ENCODE measurements at places on chromosomes 6 and 20.

DNA sequence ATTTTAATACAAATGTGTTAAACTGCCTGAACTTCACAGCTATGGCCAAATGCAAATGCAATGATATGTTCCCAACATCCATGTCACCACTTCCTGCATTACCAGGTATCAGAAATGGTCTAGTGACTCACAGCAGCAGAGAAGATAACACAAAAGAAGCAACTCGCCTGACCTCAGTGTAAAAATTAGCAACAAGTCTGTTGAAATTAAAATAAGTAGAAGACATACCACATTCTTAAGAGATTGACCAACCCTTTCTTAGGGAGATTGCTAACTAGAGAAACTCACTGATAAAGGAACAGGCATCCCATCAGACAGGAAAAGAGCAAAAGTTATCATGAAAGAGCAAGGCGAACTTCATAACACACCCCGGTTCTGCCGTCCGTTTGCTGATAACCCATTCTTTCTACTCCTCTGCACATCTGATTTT lies 45.1 kb downstream of the RNASET2 start:
- no peak for DNase-seq

GRCh38 chr20:24422091-24422760 lies 47.2 kb upstream of the SYNDIG1 start:
- no peak for DNase-seq

GRCh38 chr6:30013291-30013922 lies 47.7 kb upstream of the POLR1H start:
- DNase-seq = no peak

GRCh38 chr6:231779-232178 lies 60.5 kb upstream of the DUSP22 start:
- no peak for DNase-seq

GRCh38 chr20:536426-537010 lies 7.1 kb downstream of the CSNK2A1 start:
- no peak for DNase-seq

GRCh38 chr20:53980031-53980465 lies 90.3 kb downstream of the BCAS1 start:
- no peak for DNase-seq

DNA sequence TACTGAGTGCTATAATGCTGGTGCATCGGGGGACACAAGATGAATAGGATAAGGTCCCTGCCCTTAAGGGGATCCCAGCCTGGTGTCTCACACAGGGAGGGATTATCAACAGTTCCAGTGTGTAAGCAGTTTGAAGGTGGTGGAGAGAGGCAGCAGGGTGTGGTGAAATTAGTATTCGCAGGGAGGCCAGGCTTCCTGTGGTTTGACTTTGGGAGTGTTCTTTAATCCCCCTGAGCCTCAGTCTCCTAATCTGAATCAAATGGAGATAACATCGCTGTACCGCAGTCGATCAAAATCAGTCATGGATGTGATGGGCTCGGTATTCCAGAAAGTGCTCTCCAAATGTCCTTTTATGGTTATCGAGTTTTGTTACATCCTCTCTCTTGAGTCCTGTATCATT lies 288.1 kb upstream of the SUPT3H start:
- no peak for DNase-seq

- DNase-seq = no peak
Observed at GRCh38 chr6:43219119-43219518, 10.2 kb downstream of the DNPH1 start.

- no peak for DNase-seq
Observed at GRCh38 chr6:169366258-169366901, 112.7 kb upstream of the THBS2 start.

DNA sequence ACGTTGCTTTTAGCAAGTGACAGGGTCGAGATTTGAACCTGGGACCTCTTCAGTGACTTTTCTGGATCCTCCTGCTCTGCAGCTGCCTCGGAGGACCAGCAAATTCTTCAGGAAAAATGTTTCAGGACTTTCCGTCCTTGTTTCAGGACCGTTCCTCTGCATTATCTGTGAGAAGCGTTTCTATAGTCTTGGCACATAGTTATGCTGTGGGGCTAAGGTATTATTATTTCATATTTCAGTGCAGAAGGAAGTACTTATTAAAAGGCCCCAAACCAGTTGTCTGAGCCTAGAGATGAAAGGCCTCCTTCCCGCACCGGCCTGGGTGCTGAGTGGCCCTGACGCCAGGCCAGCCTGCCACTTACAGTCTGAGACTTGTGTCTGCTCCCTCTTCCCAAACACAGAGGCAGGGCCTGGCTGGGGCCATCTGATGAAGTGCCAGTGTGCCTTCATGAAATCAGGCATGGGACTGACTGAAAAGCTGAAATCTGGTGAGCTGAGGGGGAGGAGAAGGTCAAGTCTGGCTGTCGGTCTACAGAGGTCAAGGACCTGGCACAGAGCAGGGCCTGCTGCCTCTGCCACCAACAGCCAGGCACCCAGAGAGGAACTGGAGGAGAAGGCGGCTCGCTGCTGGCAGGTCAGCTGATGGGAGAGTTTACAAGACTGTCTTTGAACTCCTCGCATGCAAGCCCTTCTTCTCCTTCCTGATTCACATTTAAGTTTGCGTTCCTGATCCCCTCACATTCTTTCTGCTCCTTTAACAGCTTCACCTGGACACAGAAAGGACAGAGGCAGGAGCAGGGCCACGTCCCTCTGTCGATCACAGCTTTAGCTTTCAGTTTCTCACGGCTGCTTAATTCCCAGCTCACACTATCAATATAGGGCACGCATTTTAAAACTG lies 8.9 kb upstream of the QKI start:
- peak; percentile 47 for DNase-seq

GRCh38 chr6:63272397-63272796 lies 47.4 kb downstream of the LGSN start:
- no peak for DNase-seq

- peak; percentile 35 for DNase-seq
Observed at GRCh38 chr6:87151781-87152525, 3.4 kb upstream of the ZNF292 start.

GRCh38 chr6:160789263-160790027 lies 87.4 kb downstream of the PLG start:
- no peak for DNase-seq

DNA sequence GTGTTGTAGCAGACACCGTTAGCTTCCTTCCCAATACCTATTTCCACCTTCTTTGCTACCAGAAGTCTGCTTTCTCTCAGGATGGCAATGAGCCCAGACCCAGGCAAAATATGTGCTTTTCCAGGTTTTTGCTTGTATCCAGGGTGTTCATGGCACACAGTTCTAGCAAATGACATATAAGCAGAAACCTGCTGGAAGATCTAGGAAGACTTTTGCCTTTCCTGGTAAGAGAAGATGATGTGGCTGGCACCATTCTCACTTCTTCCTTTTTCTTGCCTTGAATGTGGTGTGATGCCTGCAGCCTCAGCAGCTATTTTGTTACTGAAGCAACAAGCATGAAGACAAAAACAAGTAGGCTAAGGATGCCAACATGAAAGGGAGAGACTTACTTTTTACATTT lies 19.2 kb upstream of the TBC1D22B start:
- DNase-seq = no peak

GRCh38 chr6:25556516-25556915 lies 95.5 kb upstream of the SCGN start:
- DNase-seq = no peak

DNA sequence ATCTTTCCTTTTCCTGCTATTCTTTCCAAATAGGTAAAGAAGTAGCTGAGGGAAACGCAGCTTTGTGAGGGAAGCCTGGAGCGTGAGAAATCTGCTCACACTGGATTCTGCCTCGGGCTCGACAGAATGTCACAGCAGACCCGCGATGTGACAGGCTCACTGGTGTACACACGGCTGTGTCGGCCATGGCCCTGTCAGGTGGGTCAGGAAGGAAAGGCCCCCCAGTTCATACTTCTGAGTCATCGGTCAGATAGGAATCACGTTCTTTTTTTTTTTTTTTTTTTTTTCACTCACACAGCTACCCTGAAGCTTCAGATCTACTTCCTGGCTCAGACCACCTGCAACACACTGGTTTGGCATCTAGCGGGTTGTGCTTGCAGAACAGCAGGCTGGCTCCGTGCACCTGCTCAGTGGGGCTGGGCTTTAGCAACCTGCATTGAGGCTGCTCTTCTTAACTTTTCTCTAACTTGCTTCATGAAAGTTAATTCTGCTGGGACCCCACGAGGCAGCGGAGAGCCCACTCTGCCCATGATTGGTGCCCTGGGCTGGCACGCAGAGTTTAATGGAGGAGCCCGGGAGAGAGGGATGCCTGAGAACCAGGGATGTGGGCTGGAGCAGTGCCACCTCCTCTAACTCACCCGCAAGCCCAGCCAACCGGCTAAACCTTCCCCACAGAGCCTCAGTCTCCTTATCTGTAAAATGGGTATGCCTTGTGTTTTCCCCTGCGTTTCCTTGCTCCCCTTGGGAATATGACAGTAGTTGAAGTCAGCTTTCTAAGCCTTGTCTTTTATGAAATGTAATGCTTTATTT lies 61.5 kb upstream of the FNDC1 start:
- peak; percentile 52 for DNase-seq

DNA sequence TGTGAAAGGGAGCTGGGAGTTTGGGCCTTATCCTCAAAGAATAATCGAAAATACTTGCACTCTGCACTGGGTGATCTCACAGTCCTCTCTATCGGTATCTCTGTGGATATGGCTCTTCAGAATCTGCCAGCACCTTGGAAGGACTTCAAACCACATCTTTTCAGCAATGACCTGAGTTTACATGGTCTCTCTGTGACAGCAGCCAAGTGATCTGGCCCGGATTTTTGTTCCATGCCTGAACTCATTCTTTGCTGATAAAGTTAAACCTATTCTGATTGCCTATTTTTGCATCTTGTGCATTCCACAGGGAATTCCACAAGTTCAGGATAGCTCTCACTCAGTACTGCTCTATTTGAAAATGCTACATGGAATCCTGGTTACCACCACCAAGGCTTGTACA lies 98.9 kb downstream of the HDGFL1 start:
- no peak for DNase-seq

DNA sequence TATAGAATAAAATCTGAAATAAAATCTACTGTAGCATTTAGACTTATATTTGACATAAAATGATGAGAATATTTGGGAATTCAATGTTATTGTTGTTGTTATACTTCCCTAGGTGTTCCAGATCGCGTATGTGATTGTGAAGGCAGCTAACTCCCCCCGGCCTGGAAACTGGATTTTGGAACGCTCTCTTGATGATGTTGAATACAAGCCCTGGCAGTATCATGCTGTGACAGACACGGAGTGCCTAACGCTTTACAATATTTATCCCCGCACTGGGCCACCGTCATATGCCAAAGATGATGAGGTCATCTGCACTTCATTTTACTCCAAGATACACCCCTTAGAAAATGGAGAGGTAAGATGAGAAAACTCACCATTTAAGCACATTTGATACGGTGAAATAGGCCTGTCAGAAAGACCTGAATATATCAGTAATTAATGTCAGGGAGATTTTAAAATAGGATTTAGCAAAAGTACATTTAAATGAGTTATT lies 215.2 kb downstream of the LAMA2 start:
- DNase-seq = no peak

GRCh38 chr6:39803872-39804271 lies 11.7 kb downstream of the DAAM2 start:
- no peak for DNase-seq

DNA sequence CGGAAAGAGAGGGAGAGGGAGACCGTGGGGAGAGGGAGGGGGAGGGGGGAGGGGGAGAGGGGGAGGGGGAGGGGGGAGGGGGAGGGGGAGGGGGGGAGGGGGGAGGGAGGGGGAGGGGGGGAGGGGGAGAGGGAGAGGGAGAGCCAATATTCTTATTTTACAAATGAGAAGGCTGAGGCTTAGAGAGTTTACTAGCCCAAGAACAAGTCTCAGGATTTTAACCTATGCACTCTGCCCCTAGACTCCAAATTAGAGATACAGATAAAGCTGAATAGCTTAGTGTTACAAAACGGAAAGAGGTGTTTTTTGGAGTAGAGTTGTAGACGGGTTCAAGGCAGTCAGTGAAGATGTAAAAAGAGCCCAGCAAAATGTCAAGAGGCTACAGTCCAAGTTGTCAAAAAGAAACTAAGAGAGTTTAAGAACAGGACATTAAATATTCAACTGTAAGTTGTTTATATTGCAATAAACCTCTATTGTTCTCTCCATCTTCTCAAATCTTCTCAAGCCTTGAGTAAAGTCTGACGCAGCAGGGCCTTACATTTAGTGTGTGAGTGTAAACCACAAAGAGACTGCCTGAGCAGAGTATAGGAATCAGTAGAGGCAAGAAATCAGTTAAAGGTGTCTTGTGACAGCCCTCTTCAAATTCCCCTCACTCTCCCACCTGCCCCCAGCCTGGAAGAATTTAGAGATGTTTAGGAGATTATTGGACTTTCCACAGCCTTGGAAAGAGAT lies 34.9 kb upstream of the AKIRIN2 start:
- DNase-seq = no peak

GRCh38 chr6:158797331-158798310 lies 21.5 kb downstream of the EZR start:
- DNase-seq = no peak

DNA sequence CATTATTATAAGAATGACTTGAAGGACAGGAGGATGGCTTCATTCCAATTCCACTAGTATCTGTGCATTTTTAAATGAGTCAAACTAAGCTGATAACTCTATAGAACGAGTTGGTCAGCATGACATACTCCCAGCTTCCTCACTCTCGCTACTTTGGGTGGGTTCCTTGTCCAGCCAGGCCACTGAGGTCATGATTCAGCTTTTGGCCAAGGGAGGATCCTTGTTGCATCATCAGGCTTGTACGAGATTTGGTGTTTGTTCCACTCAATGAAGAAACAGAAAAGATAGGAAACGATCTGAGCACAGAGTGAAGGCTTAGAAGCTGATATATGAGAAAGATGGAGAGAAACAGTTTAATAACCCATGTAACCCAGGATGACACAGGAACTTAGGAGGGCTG lies 19.8 kb downstream of the NEDD9 start:
- DNase-seq = no peak

GRCh38 chr6:46526607-46527006 lies 35.4 kb upstream of the RCAN2 start:
- no peak for DNase-seq

- no peak for DNase-seq
Observed at GRCh38 chr6:13733178-13733887, 21.7 kb upstream of the RANBP9 start.

DNA sequence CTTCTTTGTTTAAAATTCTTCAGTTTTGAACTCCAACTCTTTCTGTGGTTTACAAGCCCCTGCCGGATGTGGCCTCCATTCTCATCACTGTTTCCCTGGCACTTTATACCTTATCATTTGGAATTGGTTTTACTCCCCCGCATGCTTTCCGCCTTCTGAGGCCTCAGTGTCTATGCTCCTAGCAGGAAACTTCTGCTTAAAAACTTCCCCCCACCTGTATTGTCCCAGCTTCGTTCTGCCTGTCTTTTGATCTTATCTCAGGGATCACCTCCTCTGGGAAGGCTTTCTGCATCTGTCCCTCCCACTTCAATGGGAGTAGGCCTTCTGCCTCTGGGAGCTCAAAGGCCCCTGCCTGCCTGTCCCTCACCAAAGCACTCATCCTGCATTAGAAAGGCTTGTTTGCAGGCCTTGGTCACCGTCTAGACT lies 3.4 kb upstream of the ANGPT4 start:
- no peak for DNase-seq

DNA sequence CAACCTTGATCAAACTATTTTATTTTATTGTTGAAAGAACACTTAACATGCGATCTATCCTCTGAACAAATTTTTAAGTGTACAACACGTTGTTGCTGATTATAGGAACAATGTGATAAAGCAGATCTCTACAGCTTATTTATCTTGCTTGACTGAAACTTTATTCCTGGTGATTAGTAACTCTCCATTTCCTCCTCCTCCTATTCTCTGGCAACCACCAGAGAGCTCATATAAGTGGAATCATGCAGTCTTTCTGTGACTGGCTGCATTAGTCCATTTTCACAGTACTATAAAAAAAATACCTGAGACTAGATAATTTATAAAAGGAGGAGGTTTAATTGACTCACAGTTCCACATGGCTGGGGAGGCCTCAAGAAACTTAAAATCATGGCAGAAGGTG lies 218.1 kb downstream of the LRFN2 start:
- DNase-seq = no peak
